ENCODE measurements at places on chromosomes 6 and 20.

DNA sequence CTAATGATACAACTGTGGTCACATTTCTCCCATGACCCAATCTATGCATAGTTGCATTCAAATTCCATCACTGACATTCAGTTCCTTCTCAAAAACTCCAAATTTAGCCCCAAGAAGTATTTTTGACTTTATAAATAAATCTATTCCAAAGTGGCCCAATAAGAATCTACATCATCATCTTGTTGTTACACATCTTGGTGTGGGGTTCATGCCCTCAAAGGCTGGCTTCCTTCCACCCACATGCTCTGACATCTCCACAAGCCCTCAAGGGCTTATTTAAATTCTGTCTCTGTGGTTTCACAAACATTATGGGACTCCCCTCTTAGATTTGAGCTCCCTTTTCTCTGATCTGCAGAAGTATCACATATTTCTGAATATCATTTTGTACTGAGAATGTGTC lies 585.3 kb upstream of the BTBD3 start:
- DNase-seq = no peak

DNA sequence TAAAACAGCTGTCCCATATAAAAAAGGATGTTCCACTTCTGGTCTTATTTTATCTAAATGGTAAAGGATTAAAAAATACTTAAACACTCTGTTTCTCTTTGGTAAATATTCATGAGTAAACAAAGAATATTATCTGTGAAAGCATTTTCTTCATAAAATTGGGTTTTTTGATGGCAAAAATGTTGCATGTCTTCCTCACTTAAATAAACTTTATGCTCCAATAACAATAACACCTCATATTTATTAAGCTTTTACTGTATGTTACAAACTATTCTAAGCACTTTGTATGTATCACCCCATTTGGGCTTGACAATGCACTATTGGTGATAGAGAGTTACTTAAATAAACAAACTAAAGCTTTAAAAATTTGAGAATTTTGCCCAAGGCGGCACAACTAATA lies 91.9 kb downstream of the PHIP start:
- DNase-seq = no peak

DNA sequence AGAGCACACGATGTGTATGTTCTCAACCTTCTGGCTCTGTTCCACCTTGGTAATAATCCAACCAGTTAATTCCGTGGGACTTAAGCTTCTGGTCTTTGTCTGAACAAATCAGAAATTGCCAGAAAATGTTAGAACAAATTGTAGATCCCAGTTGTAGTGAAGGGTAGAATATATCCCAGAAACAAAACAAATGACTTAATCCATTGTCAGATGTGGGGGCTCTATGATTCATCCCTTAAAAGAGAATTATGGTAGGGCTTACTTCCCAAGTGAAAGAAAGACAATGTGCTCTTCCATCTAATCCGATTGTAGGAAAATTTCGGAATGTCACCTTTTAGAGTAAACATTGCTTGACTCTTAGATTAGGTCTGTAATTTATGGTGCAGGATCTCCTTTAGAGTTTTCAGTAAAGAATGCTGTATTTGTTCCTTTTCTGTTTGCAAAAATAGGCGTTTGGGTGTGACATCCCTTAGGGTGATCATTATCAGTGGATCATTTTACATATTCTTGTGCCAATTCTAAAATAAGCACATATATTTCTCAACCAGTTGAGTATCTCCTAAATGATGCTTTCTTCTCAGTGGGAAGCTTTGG lies 234.5 kb upstream of the ZNF217 start:
- no peak for DNase-seq

- peak; percentile 29 for DNase-seq
Observed at GRCh38 chr6:164415832-164416563, 893.4 kb downstream of the C6orf118 start.

GRCh38 chr6:149830731-149831307 lies 33.3 kb downstream of the LRP11 start:
- DNase-seq = no peak

DNA sequence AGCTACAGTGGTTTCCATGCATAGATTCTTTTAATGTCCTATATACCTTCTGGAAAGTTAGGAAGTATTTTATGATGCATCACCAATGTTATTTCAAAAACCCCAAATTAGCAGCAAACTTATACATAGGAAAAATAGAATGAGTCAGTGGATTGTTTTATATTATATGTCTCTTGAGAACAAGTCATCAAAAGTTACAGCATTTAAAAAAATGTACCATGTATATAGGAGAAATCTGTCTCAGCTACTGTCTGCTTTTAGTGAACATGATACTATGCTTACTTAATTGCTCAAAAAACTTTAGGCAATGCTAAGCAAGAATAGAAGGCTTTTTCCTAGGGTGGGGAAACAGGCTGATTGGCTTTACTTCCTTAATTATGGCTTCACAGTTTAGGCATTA lies 365.3 kb downstream of the SAMD5 start:
- DNase-seq = no peak

GRCh38 chr6:169638915-169639314 lies 62.9 kb downstream of the WDR27 start:
- DNase-seq = no peak

DNA sequence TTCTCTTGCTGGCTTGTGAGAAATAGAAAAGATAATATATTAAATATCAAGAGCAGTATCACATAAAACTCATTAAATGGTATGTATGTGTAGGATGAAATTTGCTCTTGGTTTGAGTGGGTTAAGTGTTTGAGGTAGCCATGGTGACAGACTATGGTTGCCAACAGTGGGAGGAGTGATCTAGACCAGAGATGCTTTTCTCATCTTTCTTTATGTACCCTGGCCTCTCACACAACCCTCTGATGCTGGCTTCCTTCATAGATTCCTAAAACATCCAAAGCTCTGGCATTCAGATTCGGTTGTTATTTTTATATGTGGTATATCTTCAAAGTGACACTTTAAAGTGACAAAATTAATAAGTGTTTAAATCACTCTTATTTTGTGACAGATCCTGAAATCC lies 9.0 kb upstream of the MLIP start:
- DNase-seq = no peak

GRCh38 chr6:156875062-156875461 lies 97.9 kb downstream of the ARID1B start:
- no peak for DNase-seq

- DNase-seq = no peak
Observed at GRCh38 chr6:13761361-13762036, 49.9 kb upstream of the RANBP9 start.

DNA sequence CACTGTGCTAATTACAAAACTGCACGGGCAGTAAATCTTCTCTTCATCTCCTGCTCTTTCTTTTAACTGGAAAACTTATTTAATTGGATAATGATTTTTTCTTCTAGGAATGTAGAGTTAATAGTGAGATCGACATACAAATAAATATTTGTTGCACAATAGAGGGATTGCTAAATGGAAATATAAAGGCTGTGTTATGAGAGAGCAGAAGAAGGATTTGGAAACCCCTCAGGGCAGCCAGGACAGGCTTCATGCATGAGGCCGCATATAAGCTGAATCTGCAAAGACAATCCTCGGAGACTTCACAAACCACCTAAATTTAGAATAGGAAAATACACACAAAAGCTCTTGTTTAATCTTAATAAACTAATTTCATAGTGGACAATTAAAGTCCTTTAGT lies 2.9 kb upstream of the TAAR1 start:
- DNase-seq = no peak

GRCh38 chr20:6680854-6681253 lies 86.6 kb upstream of the BMP2 start:
- no peak for DNase-seq

- no peak for DNase-seq
Observed at GRCh38 chr6:26327450-26328264, 37.3 kb upstream of the BTN3A2 start.

- no peak for DNase-seq
Observed at GRCh38 chr6:130796313-130796905, 30.8 kb upstream of the SMLR1 start.

DNA sequence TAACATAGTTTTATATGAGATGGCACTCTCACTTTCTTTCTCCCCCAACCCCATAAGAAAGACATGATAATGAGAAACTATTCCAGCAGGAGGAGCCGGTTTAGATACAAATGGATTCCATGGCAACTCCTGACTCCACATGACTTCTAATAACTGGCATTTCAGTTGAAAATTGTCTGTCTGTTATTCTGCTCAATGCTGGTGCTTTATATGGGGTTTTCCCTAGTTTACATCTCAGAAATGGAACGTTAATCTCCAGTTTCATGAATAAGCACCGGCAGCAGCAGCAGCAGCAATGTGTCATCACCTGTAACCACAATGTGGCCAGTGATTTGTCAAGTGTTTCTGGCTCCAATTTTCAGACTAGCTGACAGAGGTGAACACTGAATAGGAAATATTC lies 8.0 kb upstream of the SIM1 start:
- no peak for DNase-seq

DNA sequence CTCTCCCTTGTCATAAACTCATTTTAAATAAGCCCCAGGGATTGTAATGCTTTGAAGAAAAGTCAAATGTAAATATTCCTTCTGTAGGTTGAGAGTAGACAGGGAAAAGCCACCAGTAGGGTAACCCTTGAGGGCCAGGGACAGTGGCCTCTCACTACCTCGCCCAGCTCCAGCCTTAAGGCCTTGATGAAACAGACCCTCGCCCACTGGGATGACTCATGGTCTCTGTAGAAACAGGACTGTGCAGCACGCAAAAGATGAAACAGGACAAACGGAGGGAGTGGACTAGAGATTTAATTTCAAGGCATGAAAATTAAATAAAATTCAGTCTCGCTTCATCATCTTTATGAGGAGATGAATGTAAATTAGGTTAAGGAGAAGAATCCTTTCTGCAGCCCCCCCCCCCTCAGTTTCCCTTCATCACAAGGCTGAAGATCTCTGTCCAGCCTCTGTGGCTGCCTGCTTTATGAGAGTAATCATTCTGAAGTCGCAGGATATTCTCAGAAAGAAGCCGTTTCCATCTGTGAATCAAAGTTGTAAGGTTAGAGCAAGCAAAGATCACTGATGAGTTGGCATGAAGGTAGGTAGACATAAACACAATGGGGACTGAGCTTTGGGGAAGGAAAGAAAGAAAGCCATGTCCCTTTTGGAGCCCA lies 60.4 kb downstream of the TMEM200A start:
- no peak for DNase-seq

DNA sequence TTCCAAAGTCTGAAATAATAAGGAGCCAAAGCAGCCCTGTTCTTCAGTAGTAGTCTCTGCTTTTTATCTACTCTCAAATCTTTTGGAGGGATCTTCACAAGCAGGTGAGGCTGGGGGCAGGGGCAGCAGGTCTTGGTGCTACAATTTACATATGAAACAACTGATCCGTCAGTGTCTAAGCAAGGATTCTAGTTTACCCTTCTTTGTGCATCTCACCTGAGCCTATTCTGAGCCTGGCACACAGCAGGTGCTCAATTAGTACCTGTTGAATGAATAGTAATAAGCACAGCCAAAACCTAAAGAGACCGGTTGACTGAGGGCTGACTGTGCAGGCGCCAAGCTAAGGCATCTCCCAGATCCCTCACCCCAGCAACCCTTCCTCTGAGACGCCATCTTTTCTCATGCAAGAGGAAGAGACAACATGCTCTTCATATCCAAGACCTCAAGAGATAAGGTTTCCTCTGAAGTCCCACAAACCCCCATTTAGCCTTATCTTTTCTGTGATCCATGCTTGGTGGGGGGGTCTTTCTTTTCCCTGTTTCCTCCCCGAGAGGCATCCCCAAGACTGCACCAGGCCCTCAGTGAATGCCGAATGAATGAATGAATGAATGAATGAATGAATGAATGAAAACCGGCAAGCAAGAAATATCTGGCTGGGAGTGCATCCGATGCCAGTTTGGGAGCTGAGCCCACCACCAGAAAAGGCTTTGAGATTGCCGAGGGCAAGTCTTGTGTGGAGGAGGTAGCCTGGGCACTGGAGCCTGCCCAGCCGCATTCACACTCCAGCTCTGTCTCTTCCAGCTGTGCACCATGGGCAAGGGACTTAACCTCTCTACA lies 2.9 kb upstream of the BMP7 start:
- no peak for DNase-seq

DNA sequence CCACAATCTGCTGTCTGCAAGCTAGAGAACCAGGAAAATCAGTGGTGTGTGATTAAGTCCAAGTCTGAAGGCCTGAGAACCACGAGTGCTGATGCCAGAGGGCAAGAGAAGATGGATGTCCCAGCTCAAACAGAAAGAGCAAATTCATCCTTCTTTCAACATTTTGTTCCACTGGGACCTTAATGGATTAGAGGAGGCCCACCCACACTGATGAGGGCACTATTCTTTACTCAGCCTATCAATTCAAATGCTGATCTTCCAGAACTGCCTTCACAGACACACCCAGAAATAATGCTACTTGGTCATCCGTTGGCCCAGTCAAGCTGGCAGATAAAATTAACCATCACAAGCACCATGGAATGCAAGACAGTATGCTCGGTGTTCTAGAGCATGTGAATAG lies 226.6 kb upstream of the SASH1 start:
- no peak for DNase-seq

DNA sequence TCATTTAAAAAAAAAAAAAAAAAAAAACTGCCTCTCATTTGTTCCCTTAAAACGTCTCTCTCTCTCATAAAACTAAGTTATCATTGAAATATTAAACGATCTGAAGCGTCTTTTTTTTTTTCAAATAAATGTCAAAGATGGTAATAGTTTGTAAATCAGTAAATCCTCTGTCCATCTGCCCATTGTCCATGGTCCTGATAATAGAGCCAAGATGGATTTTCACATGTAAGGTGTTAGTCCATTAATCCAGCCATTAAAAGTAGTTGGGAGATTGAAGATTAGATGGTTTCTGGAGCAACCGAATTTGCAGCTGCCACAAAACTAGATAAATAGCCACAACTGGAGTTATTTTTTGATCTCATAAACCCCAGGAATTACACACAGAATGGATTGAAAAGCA lies 145.8 kb upstream of the SNX9 start:
- no peak for DNase-seq

- no peak for DNase-seq
Observed at GRCh38 chr6:31586008-31586407, at the start of gene LST1. TSS of gene LST1 (plus strand) at chr6:31586277. CDS start at chr6:31587300, 1,023 bp downstream.

DNA sequence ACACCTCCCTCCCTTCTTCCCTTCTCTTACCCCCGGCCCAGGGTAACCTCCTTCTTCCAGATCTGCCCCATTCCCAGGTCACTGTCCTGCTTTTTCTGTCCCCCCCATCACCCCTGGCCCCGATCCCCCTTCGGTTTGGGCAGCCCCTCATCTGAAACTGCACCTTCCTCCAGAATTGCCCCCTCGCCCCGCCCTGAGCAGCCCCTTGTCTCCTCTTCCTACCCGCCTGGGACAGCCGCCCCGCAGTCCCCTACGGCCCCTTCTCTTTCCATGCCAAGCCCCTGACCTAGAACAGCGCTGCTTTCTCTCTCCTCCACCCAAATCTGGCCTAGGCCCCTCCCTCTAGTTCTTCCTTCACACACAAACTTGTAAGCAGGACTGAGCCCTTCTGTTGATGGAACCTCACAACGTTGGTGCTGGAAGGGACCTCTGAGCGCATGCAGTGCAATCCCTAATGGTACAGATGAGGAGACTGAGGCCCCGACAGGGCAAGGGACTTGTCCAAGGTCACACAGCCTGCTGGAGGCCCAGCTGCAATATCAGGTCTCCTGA lies 630 bp downstream of the PPP2R5D start:
- no peak for DNase-seq

- no peak for DNase-seq
Observed at GRCh38 chr20:42734660-42735368, 454.9 kb downstream of the PTPRT start.

GRCh38 chr6:27605401-27606342 lies 132.8 kb upstream of the ZNF184 start:
- peak; percentile 82 for DNase-seq

- no peak for DNase-seq
Observed at GRCh38 chr6:14035071-14035847, 82.3 kb upstream of the CD83 start.
